ENCODE measurements at places on chromosomes 6 and 20.

GRCh38 chr6:138196122-138196738, 22.1 kb downstream of the PBOV1 start:
- no peak for DNase-seq

DNA sequence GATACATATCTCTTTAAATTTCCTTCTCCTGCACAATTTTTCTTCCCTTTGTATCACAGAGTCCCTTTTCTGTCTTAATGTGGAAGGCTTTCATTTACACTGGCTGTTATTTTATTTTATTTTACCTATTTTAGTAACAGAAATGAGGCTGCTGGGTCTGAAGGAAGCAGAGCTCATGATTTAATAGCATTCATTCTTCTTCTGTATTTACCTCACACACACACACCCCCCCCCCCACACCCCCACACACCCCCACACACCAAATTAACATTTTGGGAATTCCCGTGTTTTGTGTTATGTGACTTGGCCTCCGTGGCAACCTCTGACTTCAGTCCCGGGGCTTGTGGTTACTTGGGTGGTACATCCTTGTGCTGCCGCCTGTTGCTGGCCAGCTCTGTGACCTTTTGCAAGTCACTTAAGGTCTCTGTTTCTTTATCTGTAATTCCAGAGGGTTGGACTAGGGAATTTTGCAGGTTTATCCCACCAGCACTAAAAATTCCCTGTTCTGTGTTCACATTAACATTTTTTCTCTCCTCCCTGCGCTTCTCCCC, 108.8 kb downstream of the TIAM2 start:
- DNase-seq = no peak

DNA sequence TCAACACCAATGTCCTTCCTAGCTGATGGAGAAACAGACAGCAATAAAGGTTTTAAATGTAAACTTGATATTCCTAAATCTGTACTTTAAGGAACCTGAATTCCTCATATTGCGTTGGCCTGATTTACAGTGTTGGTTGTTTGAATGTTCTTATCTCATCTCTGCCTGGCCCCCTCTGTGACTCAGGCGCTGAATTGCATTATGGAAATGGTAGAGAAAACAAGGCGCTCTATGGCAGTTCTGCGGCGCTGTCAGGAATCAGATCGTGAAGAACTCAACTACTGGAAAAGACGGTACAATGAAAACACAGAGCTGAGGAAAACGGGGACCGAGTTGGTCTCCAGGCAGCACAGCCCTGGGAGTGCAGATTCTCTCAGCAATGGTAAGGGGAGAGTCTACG, 32.6 kb upstream of the C20orf144 start:
- no peak for DNase-seq

- DNase-seq = no peak
Observed at GRCh38 chr20:55375920-55376319, 629.4 kb downstream of the CBLN4 start.

GRCh38 chr6:157741948-157742556, 81.0 kb upstream of the SNX9 start:
- DNase-seq = no peak

- DNase-seq = no peak
Observed at GRCh38 chr6:129843573-129843972, 17.5 kb downstream of the TMEM244 start.

DNA sequence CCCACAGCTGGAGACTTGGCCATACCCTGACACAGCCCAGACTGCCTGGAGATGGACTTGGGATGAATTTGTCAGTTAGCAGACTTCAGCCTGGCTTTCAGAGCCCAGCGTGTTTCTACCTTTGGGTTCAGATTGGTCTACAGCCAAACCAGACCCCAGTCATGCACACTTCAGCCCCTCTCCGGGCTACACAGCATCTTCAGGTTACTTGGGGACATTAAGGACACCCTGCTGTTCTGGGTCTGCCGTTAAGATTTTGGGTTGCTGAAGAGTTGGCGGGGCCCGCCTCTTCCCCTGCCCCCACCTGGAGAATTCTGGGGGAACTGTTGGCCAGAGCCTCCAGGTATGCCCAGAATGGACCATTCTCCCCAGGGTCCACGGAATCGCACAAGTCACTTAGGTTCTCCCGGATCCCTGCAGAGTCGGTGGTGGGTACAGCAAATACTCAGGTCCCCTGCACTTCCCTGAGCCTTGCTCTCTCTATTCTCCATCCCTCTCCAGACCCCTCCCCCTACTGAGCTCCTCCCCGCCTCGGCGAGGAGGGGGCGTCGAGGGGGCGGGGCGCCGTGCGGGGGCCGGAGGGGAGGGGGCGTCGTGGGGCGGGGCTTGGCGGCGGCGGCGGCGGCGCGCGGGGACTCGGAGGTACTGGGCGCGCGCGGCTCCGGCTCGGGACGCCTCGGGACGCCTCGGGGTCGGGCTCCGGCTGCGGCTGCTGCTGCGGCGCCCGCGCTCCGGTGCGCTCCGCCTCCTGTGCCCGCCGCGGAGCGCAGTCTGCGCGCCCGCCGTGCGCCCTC, at the start of gene PTK7:
TSS of gene PTK7 (plus strand) at position 645 of the 794 bp plus-strand sequence. CDS start 175 bp downstream, outside the sequence.
- DNase-seq = peak; percentile 64

DNA sequence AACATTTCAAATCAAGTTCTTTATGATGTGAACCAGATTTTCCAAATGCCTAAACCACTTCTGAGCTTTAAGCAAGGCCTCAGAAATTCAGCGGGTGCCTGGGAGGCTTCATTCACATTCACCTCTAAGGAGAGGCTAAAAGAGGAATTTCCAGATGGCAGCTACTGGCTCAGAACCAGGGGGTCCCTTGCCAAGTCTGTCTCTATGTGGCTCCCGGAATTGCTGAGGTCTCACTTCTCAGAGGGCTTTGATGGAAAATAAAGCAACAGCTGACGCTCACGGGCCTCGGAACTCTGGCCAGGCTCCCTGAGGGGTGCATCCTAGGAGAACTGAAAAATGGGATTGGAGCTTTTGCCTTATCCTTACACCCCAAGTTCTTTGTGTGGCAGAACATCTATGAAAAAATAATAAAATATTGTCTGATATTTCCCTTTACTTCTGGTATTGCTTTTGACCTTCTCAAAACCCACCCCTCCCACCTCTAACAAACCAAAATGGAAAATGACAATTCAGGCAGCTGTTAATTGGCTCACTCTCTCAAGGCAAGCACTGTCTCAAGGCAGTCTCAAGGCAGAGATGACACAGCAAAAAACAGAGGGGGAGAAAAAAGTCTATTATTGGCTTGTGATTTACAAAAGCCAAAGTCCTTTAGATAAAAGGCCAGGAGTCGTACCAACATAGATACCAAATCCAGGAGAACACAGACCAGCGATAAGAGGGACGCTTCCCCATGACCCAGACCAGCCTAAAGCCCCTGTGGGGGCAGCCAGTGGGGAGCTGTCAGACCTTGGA, 21.8 kb upstream of the LRRN4 start:
- no peak for DNase-seq

DNA sequence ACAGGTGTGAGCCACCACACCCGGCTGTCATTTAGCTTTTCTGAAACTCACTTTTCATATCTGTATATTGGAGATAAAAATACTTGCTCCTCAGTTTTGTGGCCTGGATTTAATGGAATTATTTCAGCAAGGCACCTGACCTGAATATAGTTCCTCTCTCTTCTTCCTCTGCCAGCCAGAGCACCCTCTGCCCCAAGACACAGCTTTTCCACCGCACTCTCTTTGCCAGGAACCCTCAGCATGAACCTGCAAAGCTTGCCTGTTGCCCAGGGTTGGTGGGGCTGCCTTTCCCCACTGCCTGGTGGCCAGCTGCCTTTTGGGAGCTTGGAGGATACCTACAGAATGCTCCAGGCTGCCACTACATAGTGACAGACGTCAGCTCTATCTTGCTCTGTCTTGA, 3.1 kb downstream of the GTSF1L start:
- no peak for DNase-seq

GRCh38 chr6:142331075-142331551, 29.3 kb downstream of the ADGRG6 start:
- DNase-seq = peak; percentile 80

- DNase-seq = no peak
Observed at GRCh38 chr6:73942592-73943186, 246.7 kb downstream of the CD109 start.

- no peak for DNase-seq
Observed at GRCh38 chr6:144346719-144347447, 61.7 kb downstream of the UTRN start.

DNA sequence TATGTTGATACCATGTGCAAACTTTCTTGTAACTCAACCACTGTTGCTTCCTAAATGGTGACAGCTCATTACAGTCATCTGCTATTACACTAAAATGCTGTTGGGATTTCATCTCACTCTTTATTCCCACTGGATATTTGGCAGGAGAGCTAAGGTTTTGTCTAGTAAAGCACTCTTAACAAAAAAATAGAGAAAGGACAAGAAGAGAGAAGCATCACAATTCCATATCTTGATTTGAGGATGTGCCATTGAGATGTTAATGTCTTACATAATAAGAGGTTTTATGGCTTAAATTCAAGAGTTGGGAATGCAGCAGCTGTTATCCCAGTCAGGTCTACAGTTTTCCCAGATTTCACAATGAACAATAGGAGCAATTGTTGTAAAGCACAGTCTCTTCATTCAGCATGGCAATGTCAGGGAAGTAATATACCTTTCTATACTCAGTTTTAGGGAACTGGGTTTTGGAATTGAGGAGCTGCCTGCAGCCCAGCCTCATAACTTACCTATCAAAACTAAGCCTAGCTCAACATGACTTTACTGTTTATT, 134.9 kb downstream of the ISM1 start:
- DNase-seq = no peak

DNA sequence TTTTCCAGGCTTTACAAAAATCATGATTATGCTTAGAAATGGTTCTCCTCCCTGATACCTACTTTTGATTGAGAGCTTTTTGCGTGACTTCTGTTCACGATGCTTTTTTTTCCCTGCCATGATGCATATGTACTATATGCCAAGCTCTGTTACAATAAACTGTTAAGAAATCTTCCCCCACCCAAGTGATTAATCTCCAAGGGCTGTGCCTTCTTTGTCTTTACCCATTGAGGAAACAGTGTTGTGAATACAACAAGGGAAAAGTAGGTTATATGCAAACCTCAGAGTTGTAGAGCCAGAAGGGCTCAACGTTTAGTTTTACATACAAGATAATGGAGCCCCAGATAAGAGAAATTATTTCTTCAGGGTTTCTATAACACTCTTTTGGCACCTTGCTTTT, 34.1 kb upstream of the MYLK2 start:
- DNase-seq = no peak

DNA sequence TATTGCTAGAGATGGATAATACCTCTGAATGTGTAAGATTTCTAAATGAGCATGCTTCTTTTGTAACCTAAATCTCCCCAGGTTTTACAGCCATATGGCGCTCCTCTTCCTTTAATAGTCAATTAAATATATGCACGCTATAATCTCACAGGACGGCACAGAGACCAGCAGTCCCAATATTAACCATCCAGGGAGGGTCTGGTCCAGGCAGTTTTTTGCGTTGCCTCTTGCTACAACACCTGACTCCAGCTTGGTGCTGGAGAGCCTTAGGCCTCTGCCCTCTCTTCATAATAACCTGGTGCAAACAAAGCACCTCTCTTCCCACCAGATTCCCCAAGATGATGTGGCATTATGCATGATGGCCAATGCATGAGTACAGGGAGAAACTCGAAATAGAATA, 183.4 kb downstream of the LY86 start:
- no peak for DNase-seq

- peak; percentile 32 for DNase-seq
Observed at GRCh38 chr20:3710703-3711483, 1.5 kb downstream of the SIGLEC1 start.

DNA sequence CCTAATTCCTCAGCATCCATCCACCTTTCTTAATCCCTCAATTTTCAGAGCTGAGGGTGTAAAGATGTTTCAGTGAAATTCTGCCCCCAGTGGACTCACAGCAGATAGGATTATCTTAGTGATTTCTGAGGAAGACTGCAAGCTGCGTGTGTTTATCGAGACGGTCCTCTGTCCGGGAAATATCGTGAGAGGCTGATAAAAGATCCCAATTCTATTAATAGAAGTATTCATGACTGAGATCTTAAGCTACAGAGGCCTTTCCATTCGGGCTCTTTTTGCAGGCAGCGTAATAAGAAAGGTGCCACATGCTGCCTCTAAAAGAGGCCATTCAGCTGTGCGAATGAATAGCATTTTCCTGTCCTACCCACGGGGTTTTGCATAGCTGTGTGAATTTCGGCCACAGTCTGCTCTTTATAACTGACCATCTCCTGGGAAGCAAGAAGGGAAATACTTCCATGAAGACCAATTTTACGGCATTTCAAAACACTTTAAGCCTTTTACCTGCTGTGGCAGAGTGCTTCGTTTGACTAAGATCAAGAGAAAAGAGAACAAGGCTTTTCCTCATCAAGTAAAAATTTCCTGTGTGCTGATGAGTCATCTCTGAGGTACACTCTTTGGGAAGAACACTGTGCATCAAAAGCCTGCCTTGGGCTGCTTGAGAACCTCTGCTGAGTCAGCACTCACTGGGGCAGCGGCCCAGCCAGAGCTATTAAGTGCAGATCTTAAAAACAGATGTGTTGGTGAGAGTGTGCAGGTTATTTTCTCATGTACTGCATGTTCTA, 208.8 kb downstream of the ARHGAP18 start:
- no peak for DNase-seq

- peak; percentile 16 for DNase-seq
Observed at GRCh38 chr6:151482290-151482689, 11.5 kb upstream of the CCDC170 start.

DNA sequence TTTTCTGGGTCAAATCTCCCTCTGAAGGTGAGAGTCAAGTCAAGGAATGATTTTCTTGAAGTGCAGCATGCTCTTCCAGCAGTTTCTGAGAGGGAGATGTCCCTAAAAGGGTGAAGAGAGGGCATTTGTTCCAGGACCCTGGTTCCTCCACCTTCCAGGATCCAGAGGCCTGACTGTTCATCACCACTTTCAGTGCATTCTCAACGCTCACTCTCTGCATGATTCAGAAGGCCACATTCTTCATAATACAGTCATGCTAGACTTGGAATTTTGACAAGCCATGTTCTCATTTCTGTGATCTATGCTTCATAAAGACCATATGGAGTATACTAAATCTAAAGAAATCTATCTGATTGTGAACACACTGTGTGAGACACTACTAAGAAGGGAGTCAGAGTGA, 85.1 kb downstream of the PDE7B start:
- DNase-seq = no peak

DNA sequence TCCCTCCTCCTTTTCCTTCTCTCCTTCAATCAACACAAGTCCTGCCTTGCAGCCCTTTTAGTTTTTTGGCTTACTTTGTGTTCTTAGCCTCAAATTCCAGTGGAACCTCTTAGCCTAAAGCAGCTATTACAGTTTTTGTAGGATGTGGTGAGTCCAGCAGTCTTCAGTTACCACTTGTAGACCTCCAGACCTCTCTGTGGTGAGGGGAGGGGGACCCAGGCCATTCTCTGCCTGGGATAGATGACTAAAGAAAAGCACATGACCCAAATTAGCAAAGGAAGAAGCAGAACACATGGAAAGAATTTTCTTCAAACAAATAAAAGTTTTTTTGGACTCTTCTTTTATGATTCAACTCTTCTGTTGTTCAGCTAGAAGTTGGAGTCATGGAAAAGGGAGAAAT, 246.5 kb downstream of the HAO1 start:
- DNase-seq = no peak

- DNase-seq = peak; percentile 75
Observed at GRCh38 chr20:49037962-49038387, 8.1 kb upstream of the CSE1L start.

GRCh38 chr6:116022841-116023445, 37.7 kb downstream of the FRK start:
- DNase-seq = no peak

- DNase-seq = no peak
Observed at GRCh38 chr6:92849636-92850035, 569.7 kb downstream of the EPHA7 start.

- DNase-seq = no peak
Observed at GRCh38 chr6:41523915-41524633, 22.1 kb upstream of the FOXP4 start.

- DNase-seq = peak; percentile 96
Observed at GRCh38 chr6:45488889-45489288, 111.2 kb upstream of the SUPT3H start.

Data from Jurkat, Clone E6-1 (cell line).